ENCODE measurements at places on chromosomes 5 and 9.

DNA sequence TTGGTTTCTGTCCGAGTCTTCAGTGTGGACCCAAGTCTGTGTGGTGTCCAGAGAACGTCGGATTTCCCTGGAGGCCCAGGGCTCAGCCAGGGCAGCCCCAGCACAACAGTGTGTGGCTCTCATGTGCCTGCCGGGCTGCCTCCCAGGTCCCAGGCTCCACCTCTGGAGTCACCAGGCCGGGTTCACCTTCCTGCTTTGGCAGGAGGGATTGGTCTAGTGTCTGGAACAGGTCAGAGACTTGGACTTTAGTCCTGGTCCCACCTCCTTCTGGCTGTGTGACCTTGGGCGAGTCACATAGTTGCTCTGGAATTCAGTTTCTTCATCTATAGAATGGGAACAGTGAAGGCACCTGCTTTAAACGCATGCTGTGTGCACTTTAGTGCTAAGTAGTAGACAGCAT lies 3.2 kb downstream of the DOLPP1 start:
- no peak for DNase-seq

DNA sequence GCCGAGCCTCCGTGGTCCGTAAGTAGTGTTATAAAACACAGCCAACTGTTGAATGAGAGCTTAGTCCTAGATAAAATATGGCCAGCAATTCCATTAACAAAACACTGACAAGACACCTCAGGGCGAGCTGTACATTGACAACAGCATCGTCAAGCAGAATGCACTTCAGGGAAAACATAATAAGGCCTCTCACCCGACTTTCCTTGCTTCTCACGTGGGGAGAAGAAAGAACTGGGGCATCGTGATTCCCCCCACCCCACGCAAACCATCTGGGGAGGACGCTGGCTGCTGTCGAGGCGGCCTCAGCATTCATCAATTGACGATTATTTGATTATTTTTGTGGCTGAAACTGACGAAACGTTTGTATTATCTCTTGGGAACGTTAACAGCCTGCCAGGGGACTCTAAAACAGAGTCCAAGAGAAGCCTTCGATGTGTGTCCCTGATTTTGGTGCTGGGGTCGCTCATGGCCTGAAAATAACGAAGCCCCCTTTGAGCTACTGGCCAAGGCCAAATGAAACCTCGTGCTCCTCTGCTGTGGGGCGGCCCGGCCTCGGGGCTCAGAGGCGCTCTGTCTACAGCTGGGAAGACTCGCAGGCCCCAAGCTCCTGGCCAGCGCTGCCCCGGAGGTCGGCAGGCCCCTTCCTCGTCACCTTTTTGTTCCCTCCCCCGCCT lies 464 bp downstream of the GDF9 start:
- no peak for DNase-seq

- DNase-seq = no peak
These were observed 24.7 kb upstream of the TNFSF8 start for GRCh38 chr9:114954956-114955582.

GRCh38 chr5:147140558-147140957 lies 94.3 kb upstream of the STK32A start:
- no peak for DNase-seq

DNA sequence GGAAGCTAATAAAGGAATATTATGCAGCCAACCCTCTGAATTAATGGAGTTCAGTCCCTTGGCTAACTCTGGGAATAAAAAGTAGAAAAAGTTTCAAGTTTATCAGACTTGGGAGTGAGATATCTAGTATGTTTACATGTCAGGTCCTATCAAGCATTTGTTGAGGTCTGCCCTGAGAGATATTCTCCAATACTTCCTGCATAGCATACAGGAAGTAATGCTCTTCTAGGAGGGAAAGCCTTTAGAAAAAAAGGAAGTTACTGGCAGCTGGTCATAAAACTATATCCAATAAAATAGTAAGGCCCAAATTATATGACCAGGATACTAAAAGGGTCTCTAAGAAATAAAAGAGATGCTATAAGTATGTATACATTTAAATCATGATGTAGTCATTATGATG lies 594.1 kb upstream of the FTMT start:
- DNase-seq = no peak

- DNase-seq = no peak
These were observed 34.1 kb downstream of the PLPP7 start for GRCh38 chr9:131323629-131324028.

DNA sequence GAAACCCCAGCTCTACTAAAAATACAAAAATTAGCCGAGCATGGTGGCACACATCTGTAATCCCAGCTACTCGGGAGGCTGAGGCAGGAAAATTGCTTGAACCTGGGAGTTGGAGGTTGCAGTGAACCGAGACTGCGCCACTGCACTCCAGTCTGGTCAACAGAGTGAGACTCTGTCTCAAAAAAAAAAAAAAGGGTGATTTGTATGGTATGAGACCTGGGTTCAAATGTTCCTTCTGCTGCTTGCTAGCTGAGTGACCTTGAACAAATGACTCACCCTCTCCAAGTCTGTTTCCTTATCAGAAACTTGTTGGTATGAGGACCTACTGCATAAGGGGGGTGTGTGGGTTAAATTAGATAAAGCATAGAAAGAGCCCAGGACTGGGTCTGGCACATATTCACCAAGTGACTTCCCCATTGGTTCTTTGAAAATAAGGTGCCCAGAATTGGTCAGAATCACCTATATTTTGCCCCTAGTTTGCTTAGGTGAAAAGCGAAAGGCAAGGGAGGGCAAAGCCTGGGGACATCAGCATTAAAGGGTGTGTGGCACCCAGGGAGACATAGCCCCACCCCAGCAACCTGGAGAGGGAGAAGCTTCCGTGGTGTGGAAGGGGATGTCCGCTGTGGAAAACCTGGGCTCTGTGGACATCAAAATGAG lies 9.9 kb downstream of the SLC25A25 start:
- no peak for DNase-seq

GRCh38 chr5:174972291-174972690 lies 247.9 kb downstream of the MSX2 start:
- no peak for DNase-seq

DNA sequence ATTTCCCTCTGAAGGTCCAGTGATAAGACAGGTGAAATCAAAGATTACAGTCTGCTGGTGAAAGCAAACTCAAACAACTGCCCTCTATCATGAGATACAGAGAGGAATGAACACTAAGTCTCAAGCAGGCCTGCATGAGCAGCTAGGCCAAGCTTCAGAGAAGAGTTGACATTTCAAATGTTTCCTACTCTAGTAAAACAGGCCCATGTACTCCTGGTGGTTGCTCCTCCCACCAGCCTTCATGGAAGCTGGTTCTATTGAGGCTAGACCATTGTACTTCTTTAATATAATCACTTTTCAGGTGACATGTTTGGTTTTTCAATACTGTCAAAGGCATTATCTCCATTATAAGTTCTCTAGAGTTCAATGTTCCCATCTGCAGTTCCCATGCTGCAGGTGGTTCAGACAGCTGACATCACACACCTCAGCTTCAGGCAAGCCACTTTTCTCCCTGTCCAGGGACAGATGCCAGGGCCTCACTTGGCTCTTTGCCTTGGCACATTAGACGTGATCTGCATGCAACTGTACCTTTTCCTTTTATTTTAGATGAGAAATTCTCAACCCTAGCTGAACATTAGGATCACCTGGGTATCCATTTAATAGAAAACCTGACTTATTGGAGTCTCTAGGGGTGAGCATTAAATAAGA lies 89.8 kb downstream of the PIK3R1 start:
- no peak for DNase-seq
